ENCODE measurements at places on chromosomes 16 and 17. TPM values are rescaled to one million over a fixed set of nuclear protein-coding genes. Genes with fewer than 3 reads are reported as not detected.

The ARMC7 gene
- 4.9 TPM for total RNA-seq

The DOC2A gene
- 0.50 TPM for total RNA-seq

- DNase-seq: no peak
Observed at GRCh38 chr17:251531-251930, 70.1 kb upstream of the DOC2B start.

GRCh38 chr17:39996162-39996561, 15.6 kb downstream of the PSMD3 start:
- DNase-seq: no peak

DNA sequence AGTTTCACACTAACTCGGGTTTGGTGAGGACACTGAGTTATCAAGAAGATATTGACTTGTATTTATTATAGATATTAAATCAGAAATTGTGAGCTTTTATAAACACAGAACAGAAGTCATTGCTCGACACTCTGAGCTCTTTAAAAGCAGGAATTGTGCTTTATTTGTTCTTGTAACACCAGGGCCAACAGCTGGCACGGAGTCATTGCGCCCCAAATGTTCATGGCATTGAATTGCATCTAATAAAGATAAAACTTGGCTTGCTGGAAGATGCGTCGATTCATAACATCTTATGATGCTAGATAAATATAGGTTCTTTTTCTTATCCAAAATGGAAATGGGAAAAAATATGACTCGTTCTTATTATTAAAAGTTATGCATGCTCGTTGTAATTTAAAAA, 11.8 kb upstream of the MLYCD start:
- DNase-seq: no peak

DNA sequence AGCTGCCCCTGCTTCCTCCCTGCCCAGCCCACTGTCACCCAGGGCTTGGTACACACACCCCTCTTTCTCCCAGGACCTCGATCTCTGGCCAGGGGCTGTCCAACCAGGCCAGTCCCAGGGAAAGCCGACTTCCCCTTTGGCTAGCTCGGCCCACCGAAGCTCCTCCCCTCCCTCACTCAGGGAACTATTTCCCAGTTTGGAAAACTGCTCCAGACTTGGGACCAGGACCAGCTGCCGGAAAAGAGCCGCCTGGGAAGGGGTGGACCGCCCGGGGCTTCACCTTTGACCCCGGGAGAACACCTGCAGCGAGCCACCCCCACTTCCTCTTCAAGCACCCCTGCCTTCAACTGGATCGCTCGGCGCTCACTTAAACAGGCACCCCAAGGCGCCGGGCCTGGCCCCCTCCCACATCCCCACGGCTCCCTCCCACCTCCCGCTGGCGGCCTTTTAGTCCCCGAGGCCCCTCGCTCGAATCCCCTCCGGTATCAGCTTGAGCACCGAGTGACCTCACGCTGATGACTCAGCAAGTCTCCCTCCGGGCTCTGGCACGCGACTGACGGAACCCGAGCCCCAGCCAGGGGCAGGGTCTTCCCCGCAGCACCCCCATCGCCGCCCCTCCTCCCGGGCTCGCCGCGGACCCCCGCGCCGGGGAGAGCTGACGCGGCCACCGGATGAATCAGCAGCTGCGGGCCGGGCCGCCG, 934 bp downstream of the MAFG start:
- DNase-seq: no peak

DNA sequence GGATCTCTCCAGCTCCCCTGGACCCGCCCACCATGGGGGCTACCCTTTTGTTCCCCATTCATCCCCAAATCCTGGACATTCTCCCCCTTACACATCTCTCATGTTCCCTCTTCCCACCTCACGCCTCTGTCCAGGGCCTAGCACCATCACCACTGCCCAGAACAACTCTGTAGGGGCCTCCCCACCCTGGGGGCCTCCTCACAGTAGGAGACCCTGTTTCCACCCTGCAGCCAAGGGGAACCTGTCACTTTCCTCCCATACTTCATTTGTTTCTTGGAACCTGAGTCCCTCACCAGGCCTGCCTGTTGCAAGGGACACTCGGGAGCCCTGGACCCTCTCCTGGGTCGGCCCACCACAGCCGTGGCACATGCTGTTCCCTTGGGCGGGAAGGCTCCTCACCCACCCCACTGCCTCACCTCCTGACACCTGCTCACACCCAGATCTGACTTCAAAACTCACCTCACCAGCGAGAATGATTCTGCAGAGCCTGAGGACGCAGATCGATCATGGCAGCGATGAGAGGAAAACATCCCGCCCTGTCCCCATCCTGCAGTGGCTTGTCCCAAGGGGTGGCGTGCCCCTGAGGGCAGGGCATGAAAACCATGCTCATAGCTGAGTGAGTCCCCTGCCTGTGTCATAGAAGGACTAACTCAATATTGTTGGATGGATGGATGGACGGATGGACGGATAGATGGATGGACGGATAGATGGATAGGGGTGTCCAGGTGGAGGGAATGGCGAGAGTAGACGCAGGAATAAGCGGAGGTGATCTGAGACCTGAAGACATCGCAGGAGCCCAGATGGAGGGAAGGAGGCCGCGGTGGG, 6.8 kb upstream of the RASD1 start:
- DNase-seq: no peak
